ENCODE measurements at places on chromosomes 11 and 22.
A peak's percentile ranks its signal among the peaks of the same experiment; 100 is the strongest.

GRCh38 chr11:2913019-2913431, 16.2 kb downstream of the PHLDA2 start:
- no peak for DNase-seq

- DNase-seq, result no peak
These were observed 68.6 kb downstream of the PARVB start for GRCh38 chr22:44092636-44093220.

GRCh38 chr22:30511109-30511508, 5.6 kb upstream of the SEC14L4 start:
- DNase-seq, result no peak

- DNase-seq, result peak; percentile 22
These were observed 81.8 kb downstream of the MTMR3 start for GRCh38 chr22:29964776-29965175.

GRCh38 chr11:125272821-125273220, 108.3 kb downstream of the PKNOX2 start:
- no peak for DNase-seq

- peak; percentile 5 for DNase-seq
These were observed 28.1 kb downstream of the IGSF9B start for GRCh38 chr11:133928628-133929059.

GRCh38 chr11:105824457-105825013, 197.5 kb downstream of the MSANTD4 start:
- no peak for DNase-seq

DNA sequence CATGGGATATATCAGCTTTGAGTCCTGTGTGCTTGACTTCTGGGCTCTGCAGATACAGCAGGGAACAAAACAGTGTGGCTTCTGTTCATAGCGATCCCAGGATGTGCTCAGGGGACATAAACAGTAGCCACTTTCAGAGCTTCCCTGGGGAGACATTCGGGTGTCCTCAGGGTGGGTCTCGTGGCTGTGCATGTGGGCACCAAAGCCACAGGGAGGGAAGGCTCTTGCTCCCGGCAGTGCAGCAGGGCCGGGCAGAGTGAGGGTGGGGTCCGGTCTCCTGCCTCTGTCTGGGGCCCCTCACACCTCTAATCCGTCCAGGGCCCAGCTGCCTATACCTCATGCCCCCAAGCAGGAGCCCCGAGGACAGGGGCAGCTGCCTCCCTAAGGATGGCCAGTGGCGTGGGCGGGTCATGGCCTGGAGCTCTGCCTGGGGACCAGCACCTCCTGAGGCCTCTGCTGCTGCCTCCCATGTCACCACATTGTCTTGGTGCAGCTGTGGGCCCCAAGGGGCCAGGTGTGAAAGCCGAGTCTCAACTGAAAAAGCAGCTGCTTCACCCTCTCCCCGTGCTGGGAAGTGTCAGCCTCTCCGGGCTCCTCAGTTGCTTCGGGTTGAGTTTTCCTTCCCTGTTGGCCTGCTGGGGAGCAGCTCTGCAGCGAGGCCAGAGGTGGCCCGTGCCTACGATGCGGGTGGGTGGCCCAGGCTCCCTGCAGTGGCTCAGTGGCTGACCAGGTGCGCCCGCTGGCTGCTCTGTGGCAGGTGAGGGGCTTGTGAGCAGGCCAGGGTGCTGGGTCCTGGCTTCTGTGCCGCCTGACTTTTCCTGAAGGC, 3.8 kb downstream of the TPCN2 start:
- DNase-seq, result no peak

- no peak for DNase-seq
These were observed 6.1 kb downstream of the MPEG1 start for GRCh38 chr11:59206635-59207034.

DNA sequence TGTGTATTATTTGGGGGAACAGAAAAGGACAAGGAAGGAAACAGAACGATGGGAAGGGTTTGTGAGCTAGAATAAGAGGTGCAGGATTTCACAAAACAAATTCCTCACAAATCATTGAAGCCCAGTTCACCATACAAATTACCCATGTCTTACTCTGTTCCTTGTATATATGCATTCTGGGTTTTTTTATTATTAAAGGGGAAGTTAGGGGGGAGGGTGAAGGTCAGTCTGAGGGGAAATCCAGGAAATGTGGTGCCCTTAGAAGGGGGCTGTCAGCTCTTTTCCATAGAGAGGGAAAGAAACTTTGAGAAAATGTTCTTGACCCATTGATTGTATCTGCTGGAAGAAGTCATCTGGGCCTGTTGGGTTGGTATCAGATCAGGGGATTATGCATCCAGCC, 90.8 kb downstream of the RNF169 start:
- DNase-seq, result no peak

DNA sequence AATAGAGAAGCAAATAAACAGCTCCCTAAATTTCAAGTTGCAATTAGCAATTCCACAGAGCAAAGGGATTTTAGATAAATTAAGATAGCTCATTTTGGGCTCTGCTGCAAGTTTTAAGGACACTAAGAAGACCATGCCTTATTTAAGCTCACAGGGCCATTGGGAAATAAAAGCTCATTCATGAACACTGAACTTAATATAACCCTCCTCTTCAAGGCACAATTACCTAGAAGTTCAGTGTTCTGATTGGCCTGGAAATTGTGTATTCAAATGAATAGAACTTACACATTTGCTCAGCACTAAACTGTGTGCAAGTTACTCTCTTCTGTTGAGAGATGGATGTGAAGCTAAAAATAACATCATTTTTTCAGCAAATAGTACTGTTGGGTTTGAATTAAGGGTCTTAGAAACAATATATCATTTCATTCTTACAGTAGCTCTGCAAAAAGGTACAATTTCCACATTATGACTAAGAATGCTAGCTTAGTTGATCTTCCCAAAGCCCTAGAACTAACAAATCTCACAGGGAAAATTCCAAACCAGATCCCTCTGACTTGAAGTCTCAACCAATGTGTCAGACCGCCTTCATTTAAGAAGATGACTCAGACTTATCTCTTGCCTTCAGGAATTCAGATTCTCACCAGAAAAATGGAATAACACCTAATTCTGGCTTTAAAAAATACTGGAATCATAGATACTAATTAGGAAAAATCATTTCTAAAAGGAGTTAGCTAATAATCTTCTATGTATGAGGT, 87.4 kb upstream of the LRRC55 start:
- no peak for DNase-seq

DNA sequence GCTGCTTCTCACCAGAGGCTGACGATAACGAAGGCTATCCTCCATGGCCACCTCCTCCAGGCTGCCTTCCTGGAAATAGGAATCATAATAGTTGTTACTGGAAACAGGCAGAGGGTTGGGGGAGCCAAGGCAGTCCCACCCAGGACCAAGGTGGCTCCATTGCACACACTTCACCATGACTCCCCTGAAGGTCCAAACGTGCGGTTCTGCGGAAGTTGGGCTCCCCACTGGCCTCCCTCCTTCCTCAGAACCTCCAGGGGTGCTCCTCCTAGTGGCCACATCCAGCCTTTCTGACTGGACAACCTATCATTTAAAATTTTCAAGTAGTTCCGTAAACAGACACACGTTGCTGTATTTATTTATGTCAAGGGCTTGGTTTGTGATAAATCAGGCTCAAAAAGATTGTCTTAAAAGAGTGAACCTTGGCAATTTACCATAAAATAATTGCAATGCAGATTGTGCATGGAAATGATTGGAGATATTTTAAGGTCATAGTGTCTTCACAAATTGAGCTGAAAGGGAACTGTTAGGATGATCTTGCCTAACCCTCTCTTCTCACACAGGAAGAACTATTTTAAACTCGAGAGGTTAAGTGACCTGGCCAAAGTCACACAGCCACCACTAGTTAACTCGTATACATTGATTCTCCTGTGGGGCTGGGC, 1.4 kb upstream of the TCN2 start:
- DNase-seq, result peak; percentile 57

- DNase-seq, result no peak
These were observed 813.3 kb downstream of the OPCML start for GRCh38 chr11:132718711-132719671.

DNA sequence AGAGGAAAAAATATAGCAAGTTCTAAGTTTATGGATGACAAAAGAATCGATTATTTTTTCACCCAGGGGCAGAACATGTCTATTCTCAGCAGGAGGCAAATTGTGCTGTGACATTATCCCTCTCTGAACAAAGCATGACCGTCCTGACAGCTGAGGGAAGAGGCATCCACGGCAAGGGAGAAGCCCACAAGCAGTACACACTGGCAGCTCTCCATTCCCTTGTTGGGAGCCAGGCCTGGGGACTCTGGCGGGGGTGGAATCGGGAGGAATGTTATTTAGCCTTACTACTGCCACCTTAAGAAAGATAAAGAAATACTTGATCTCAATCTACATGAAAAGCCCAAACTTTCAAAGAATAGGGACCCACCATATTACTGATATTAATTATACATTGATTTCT, 3.4 kb downstream of the KIRREL3 start:
- no peak for DNase-seq

GRCh38 chr11:2122222-2122906, 16.8 kb downstream of the IGF2 start:
- no peak for DNase-seq

DNA sequence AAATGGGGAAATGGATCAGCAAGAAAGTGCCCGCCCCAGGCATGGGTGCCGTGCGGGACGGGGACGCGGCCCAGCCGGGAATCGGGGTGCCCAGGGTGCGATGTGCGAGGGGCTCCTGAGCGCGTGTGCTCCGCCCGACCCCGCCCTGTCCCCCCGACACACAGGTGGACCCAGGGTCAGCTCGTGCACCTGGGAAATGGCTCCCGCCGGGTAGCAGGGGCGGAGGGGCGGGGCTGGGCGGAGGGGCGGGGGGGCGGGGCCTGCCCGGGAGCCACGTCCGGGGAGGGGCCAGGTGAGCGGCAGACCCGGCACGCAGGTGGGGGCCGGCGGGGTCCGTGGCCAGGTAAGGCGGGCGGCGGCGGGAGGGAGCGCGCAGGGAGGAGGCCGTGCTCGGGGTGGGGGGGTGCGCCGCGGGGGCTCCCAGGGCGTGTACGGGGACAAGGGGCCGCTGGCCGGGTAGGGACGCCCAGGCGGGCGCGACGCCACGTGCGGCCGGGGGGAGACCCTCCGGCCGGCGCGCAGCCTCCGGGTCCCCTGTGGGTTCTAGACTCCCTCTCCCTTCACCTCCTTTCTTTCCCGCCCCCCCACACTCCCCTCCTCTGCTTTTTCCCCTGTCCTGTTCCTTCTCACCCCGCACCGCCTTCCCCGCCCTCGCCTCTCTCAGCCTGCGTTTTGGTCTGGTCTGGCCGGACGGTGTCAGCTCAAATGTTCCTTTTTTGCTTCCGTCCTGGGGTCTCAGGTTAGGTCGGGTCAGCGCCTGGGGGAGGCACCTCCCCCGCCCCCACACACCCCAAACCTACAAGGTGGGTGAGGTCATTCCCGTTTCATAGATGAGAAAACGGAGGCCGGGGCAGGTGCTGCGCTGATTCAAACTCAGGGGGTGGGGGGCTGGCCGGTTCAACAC, at the start of gene ARHGAP8:
Gene ARHGAP8 (plus strand): TSS at position 291 of the 904 bp plus-strand sequence. CDS start 33,953 bp downstream, outside the sequence.
- no peak for DNase-seq

DNA sequence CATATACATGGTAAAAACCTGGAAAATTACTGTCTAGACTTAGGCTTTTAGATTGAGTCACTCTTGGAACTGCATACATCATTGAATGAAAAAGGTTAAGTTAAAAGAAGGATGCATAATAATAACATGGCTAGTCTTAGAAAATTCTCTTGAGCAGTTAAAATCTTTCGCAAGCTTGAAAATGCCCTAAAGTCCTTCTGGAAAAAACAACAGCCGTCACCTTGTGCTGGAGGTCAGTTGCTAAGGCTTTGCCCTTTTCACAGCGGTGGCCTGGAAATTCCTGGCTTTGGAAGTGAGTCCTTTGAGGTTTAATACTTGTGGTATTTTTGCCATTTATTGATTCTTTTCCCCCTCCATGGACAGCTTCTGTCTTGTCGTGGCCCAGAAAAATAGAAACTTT, 17.4 kb upstream of the FBLN1 start:
- DNase-seq, result no peak

DNA sequence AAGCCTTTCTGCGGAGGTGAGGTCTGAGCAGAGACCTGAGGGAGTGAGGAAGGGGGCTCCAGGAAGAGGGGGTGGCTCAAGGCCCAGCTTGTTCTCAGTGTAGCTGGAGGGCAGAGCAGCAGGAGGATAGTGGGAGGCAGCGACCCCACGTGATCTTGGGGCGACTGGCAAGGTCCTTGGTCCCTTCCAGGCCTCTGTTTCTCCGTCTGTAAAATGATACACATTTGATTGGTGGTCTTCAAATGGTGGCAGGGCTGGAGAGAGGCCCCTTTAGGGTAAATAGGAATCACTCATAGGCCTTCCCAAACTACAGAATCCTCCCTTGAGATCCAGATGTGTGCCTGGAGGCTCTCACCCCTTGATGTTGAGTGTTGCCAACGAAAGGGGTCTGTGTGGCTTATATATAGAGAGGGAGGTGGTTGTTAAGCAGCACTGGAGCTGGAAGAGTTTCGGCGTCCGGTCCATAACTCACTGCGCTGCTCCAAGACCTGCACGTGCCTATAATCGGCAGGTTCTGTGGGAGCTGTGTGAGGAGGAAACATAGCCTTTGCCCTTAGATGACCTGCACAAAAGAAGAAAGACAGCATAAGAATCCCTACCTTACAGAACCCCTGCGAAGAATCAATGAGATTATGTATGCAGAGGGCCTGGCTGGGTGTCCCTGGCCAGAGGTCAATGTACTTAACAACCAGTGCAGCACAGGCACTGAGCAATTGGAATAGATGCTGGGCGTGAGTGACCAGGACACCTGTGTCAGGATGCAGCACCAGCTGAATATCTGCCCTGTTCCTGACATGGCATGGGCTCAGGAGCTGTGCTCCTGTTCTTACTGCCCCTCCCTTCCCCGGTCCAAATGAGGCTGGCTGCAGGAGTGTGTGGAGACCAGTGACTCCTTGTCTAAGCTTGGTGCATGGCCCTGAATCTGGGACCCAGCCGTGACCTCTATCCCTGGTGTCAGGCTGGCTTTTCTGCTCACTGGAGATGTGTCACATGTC, 28.7 kb downstream of the OTOG start:
- no peak for DNase-seq

GRCh38 chr22:38930512-38930911, 26.9 kb upstream of the APOBEC3A start:
- DNase-seq, result no peak

DNA sequence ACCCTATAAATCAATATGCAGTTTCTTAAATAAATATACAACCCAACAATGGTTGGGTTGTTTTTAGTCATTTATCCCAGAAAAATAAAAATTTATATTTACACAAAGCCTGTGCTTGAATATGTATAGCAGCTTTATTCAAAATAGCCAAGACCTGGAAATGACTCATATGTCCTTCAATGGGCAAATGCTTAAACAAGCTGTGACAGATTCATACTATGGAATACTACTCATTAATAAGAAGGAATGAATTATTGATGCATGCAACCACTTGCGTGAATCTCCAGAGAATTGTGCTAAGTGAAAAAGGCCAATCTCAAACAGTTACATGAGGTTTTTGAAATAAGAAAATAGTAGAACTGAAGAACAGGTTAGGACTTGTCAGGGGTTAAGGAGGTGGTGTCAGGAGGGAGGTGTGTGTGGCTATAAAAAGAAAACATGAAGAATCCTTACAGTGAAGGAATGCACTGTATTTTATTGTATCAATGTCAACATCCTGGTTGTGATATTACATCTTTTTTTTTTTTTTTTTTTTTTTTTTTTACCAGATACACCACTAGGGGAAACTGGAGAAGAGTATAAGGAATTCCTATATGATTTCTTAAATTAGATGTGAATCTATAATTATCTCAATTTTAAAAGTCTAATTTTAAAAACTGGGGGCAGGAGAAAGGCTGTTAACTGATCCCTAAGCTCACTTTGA, 82.4 kb upstream of the CD44 start:
- no peak for DNase-seq

Data from HL-60 (cell line).